ENCODE measurements at places on chromosomes 3 and 15. TPM values are rescaled to one million over a fixed set of nuclear protein-coding genes. Genes with fewer than 3 reads are reported as not detected.

DNA sequence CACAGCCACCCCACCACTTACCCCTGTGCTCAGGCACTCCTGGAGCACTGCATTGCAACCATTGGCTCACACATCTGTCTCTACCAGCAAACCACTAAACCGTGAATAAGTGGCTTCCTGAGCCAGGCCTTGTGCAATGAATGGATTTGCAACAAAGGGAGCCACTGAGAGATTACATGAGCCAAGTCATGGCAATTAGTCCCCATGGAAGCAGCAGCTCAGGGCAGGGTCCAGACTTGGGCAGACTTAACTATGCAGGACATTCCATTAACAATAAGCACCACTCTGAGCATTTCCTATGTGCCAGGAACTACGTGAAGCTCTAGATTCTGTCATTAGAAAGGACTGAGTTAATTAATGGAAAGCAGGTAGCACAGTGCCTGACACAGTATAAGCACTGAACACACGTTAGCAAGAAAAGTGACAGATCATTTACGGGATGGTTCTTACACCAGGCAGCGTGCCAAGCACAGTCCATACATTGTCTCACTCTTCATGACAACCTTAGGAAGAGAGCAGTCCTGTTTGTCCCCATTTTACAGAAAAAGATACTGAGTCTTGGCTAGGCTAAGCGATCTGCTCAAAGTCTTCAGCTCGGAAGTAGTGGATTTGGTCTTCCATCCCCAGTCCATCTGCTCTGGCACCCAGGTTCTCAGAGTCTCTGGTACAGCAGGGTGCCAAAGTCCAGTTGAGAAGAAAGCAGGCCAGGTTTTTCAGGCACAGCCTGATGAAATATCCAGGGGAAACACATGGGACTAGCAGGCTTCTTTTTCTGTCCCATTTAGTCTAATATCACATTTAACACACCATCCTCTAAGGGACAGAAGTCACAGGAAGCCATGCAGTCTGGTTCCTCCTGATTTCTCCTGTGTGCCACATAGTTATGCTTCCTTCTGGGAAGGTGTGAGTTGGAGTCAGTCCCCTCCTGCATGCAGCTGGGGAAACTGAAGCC, 44.1 kb downstream of the LIPC start:
- peak; percentile 98 for DNase-seq

DNA sequence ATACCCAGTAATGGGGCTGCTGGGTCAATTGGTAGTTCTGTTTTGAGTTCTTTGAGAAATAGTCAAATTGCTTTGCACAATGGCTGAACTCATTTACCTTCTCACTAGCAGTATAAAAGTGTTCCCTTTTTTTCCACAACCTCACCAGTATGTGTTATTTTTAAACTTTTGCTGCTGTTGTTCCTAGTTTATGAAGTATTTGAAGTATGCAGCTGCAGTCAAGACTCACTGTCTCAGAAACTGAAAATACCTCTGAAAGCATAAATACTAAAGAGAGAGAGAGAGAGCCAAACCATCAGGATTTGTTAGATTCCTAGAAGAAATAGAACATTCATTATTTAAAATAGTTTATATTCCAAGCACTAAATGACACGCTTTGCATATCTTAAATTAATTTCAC, 764.2 kb downstream of the NTRK3 start:
- DNase-seq = no peak

DNA sequence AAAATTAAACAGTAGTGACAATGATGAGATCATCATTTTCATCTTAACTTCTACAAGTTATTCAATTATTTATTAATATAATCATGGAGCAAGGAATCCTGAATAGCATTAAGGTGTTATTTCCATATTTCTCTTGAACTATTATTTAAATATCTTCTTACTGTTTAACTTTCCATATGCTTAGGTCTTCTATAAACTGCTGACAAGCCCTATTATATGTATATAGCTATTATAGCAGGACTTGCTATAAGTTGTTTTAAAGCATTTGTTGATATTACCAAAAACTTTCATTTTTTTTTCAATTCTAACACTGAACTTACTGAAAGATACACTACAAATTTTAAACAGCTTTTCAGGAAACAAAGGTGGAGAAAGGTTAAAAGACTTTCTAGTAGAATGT, 76.7 kb downstream of the PLD1 start:
- no peak for DNase-seq

- DNase-seq = no peak
Observed at GRCh38 chr3:45773072-45773471, 23.3 kb downstream of the SLC6A20 start.

KLHL6 gene
- not detected for total RNA-seq

GOLGA8M gene
- total RNA-seq = not detected
